ENCODE measurements at places on chromosomes 16 and 17. TPM values are rescaled to one million over a fixed set of nuclear protein-coding genes. Genes with fewer than 3 reads are reported as not detected.

DNA sequence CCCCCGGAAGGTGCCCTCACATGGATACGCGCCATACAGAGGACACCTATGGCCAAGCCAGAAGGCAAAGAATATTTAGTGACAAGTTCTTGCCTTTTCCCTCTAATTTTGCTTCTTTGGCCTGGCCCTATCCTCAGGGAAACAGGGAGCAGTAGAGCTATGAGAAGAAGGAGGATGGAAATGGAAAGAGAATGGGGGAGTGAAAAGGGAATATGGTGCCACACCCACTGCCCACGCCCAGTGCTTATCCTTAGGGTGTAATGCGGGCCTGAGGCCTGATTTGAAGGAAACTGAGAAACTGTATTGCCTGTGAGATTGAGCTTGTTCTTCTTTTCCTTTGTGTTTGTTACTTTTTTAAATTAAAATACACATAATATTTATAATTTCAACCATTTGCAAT, 255.1 kb downstream of the HS3ST3A1 start:
- DNase-seq, result no peak

- no peak for DNase-seq
Measured at GRCh38 chr16:6192532-6192931, 1094.9 kb upstream of the EEF2KMT start.

The ZPBP2 gene
- polyA plus RNA-seq, result not detected

The MTSS2 gene
- 39.7 TPM for polyA plus RNA-seq

DNA sequence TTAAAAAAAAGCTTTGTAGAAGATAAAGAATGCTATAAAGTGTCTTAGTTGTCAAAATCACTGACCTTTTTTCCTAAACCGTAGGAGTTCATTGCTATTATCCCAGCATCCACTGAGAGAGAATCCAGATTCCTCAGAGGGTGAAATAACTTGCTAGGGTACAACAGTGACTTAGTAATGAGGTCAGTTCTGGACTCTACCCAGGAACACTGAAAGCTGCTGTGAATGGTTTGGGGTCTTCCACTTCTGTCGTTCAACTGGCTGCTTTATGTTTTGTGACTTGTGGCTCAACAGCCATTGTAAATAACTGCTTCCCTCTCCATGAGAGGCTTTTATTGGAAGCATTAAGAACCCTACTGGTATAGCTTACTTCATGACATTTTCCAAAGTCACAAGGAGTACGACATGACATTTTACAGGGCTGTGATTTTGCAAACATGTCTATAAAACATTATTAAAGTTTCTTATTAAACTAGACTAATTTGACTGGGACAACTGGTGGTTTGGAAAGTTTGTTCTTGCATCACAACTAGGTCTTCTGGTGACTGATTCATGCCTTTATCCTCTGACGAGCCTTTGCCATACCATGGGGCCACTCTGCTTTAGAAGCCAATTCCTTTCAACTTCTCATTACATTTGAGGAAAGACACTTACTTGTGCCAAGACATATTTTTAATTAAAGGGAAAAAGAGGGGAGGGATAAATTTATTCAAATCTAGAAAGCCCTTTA, 92.2 kb upstream of the CDH11 start:
- no peak for DNase-seq

DNA sequence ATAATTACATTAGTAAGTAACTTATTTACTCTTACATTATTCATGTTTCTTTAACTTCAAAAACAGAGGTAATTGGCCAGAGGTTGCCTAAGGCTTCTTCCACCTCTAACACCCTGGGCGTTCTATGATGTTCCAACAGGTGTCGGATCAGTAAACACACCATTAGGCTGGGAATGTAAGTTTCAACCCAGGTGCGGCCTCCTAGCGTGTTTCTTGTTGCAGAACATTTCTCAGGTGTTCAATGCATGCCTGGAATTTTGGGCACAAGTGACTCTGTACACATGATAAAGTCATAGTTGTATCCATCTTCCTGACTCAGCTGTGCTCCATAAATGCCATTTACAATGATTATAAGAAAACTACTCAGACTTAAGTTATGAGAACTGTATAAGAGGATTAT, 1.0 kb downstream of the KRTAP2-2 start:
- DNase-seq, result no peak

The NFATC2IP gene
- 24.4 TPM for polyA plus RNA-seq

The OTOP3 gene
- not detected for polyA plus RNA-seq

- DNase-seq, result peak; percentile 87
Measured at GRCh38 chr17:58666858-58667267, 25.0 kb downstream of the TEX14 start.

DNA sequence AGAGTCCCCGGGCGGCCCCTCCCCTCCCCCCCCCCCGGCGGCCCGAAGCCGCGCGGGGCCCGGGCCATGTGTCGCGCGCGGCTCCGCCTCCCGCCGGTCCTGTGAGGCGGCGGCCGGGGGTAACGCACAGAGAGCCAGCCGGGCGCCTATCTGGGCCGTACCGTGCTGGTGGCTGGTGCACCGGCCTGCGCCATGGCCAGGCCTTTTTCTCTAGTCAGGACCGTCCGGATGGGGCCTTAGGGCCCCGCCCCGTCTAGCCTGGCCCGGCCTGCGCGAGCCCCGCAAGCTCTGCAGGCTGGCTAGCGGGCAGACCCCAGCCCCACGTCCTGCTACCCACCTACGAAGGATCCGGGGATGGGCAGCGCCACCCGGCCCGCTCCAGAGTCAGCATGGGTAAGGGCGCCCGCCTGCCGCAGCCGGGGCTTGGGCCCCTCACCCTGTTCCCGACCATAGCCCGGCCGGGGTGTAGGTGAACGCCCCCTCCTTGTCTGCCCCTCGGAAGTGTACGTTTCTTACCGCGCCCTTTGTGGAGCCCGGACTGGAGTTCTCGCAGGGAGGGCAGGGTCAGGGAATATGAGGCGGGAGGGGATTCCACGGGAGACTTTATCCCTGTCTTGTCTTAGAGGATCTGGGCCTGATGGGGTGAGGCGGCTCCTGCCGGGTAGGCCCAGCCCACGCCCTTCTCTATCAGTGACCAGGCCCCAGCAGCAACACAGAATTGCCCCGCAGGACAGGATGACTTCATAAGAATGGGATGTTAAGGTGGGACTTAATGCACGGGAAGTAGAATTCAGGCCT, at the start of gene CENPT:
CENPT (minus strand) TSS at position 630 of the 798 bp plus-strand sequence. CDS start 13,834 bp downstream, outside the sequence.
- peak; percentile 54 for DNase-seq

GRCh38 chr16:84557504-84557903, 53.0 kb upstream of the MEAK7 start:
- no peak for DNase-seq

GRCh38 chr16:27293343-27293742, 20.4 kb upstream of the IL4R start:
- DNase-seq, result no peak

- DNase-seq, result no peak
Measured at GRCh38 chr16:27258241-27258734, 10.3 kb downstream of the NSMCE1 start.

The NPEPPS gene
- 21.8 TPM for polyA plus RNA-seq

The HSPB9 gene
- polyA plus RNA-seq, result 0.29 TPM

Data from heart right ventricle (tissue), 16 donors.